Fibroblast of skin of right biceps (primary cell): ENCODE measurements at places on chromosomes 3 and 15.
A peak's percentile ranks its signal among the peaks of the same experiment; 100 is the strongest.

DNA sequence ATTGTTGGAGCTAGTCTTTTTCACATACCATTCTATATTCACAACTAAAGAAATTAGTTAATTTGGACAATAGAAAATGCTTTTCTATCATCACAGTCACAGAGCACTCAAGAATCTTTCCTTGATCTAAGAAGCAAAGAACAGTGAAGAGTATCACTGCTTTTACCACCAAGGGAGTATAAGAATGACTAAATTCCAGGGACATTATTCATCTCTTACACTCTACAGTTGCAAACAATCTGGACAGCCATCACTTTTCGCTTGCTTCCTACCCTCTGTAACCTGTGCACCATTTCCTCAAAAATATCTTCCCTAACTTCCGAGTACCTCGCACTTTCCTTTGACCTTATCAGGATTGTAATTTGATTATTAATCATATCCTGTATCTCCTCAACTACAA, 359.5 kb upstream of the TMCO5A start:
- DNase-seq = peak; percentile 50

DNA sequence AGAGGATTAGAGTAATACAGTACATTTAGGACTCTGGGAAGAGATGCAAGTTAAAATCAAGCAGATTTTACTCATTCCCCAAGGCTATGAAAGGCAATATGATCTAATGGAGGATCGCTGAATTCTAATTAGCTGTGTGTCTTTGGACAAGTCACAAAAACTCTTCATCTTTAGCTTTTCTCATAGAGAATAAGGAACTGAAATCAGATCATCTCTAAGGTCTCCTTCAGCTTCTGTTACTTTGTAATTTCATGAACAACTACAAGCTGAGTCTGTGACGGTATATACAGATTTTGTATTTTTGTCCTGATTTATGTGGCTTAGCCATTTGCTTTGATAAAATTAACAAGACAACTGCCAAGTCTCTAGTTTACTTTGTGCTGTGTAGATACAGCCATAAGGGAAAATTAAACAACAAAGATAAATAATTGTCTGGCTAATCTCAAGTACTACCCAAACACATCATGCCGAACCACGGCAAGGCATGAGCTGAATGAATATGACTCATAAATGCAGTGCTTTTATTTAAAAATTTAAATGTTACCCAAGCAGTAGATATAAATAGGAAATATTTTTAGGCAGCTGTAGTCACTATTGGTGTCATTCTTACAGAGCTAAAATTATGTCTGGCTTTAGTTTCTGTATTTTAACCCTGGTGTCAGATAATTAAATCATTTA, 81.5 kb downstream of the GAP43 start:
- peak; percentile 30 for DNase-seq

GRCh38 chr3:196524527-196524926, 9.4 kb upstream of the SMCO1 start:
- no peak for DNase-seq

GRCh38 chr15:32857732-32858131, 139.9 kb downstream of the GREM1 start:
- DNase-seq = no peak
